Upper lobe of left lung (tissue), 6 donors: ENCODE measurements at places on chromosomes 4 and X. TPM values are rescaled to one million over a fixed set of nuclear protein-coding genes. Genes with fewer than 3 reads are reported as not detected.

The EVC gene
- total RNA-seq: 65.1 TPM

The RASL11B gene
- 0.30 TPM for total RNA-seq

- no peak overlapping the region for H3K27ac ChIP-seq
- no peaks in the 10 kb centered on the region for H3K4me1 ChIP-seq
- DNase-seq: no peak
- H3K4me3 ChIP-seq: no peak overlapping the region
- no peaks in the 10 kb centered on the region for H3K36me3 ChIP-seq
- no peaks in the 10 kb centered on the region for H3K27me3 ChIP-seq
These were observed 15.0 kb downstream of the TTC29 start for GRCh38 chr4:146930673-146931072.

DNA sequence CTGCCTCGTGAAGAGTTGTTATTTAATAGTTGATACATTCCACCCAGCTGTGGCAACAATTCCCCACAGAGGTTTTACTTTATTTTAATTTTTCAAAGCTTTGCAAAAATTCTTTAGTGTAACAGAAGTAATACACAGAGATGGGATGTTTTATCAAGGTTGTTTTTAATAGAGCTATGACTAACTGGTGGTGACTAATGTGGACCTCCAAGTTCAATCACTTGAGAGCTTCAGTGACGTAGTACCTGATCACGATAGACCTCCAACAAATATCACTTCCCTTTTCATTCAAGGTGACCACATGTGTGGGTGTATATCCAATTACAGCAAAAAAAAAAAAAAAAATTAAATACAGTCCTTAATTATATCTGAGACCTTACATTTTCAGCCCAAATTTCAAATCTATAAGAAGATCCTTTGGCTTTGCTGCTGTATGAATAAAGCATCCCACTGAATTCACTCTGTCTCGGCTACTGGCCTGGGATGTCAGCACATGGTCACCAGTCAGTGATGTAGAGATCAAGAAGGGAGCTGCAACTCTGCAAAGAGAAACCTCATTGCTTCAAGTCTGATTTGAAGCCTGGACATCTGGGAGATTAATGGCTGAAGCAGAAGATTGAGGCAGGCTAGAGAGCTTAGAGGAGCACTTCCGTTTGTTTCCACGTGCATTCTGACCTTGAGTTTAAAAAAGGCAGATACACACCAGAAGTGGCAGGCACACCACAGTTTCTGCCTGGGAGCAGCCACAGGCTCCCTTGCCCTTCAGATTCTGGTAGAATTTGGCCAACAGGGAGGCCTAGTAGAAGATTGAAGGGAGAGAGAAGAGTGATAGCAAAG lies 345.9 kb upstream of the NOCT start:
- no peaks in the 10 kb centered on the region for H3K27me3 ChIP-seq
- no peak overlapping the region for H3K4me3 ChIP-seq
- no peaks in the 10 kb centered on the region for H3K36me3 ChIP-seq
- no peaks in the 10 kb centered on the region for H3K4me1 ChIP-seq
- H3K27ac ChIP-seq: no peak overlapping the region

DNA sequence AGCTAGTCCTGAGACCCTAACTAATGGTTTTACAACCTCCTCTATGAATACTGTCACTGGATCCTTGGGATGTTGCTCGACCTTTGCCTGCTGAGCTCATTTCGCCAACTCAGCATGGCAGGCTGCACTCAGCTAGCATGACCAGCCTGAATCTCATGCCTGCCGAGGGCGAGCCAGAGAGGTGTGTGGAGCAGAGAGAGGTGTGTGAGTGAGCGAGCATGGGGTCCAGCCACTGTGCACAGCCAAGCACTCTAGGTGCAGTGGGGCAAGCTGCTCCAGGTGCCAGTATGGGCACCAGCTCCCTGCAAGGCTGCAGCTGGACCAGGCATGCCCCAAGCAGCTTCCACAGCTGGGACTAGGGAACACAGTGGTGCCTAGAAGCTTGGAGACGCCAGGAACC lies 410.9 kb downstream of the PCDH10 start:
- DNase-seq: no peak
- H3K36me3 ChIP-seq: no peaks in the 10 kb centered on the region
- no peaks in the 10 kb centered on the region for H3K27me3 ChIP-seq
- no peaks in the 10 kb centered on the region for H3K4me1 ChIP-seq

DNA sequence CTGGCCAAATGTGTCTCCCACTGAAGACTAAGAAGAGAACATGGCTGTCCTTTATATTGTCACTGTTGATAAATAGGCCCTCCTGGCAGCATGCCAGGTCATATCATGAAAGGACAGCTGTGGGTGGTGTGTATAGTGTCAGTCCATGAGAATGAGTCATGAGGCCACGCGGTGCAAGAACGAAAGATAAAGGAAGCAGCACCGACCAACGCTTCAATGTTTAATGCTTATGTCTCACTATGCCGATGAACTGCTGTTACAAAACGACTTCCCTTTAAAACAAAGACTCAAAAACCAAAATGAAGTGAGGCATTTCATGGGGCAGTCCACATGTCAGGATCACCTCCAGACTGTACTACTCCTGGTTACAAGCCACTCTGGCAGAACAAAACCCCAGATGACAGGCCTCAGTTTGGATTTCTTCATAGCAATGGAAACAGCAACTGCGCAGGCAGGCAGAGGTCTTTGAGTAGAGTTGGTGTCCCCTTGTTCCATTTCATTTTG lies 5.2 kb upstream of the TCEANC start:
- H3K36me3 ChIP-seq: no peaks in the 10 kb centered on the region
- H3K4me3 ChIP-seq: no peak overlapping the region
- peak overlapping the region; percentile 54 for H3K27ac ChIP-seq
- DNase-seq: no peak

DNA sequence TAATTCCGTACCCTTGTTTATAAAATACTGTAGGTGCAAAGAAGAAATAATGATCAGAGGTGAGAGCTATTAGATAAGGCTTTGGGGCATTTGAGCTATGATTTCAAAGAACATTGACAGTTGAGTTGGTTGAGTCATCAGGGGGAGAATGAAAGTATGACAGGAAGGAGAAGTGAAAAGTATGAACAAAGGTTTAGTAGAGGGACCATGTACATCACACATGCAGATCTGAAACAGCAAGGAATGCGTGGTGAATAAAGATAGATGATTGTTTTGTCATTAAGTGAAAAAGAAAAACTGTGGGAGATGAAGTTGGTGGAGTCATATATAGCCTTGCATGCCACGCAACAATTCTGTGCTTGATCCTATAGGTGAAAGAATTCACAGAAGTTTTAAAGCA lies 163.1 kb downstream of the ARAP2 start:
- no peak overlapping the region for H3K27ac ChIP-seq
- H3K27me3 ChIP-seq: no peaks in the 10 kb centered on the region
- no peak for DNase-seq
- H3K36me3 ChIP-seq: peaks cover 13% of the 10 kb centered on the region
